ENCODE measurements at places on chromosomes 1 and 21.

- DNase-seq = no peak
Measured at GRCh38 chr1:3030663-3031381, 9.6 kb downstream of the ACTRT2 start.

DNA sequence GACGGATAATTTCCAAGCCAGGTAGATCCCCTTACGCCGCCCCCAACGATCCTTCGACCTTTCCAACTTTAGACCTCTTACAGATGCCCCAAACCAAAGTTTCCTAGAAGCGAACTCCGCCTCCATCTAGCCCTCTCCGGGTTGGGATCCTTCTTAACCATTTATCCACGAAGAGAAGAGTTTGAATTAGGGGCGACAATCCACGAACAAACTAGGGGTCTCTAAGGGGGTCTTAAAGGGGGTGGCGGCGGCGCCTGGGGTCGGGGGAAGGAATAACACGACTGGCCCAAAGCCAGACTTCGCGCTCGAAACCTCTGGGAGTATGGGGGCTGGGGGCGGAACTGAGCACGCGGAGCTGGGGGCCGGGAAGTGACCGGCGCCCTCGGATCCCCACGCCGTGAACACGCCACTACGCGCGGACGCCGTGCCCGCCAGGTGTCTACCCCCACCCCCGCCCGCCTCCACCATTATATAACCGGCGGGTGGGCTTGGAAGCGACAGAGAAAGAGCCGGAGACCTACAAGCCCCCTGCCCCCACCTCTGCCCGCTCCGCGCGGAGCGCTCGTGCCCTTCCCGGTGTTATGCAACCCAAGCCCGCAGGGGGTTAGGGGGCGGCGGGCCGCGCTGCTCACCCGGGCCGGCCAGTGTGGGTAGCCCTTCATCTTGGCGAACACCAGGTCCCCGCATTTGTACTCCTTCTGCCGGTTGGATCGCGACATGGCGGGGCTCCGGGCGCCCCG lies 594 bp downstream of the HDGF start:
- DNase-seq = no peak

DNA sequence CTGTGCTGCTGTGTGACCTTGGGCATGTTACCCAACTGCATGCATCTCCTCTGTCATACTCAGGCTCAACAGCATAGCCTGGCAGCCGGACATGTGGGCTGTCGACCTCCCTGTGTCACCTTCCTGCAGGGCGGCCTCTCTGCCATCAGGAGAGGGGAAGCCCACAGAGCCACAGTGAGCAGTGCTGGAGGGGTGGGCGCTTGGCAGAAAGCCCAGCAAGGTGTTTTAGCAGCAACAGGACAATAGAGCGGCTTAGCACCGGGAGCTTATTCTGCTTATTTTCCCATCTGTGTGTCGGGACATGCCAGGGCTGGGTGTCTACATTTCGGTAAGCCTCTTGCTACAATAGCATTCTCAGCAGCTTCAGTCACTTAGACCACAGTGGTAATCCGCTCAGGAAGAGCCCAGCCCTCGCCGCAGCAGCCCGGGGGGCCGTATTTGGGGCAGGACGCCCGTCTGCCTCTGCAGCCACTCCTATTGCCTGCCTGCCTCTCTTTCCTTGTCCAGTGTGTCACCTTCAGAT lies 22.8 kb upstream of the CDK18 start:
- no peak for DNase-seq

DNA sequence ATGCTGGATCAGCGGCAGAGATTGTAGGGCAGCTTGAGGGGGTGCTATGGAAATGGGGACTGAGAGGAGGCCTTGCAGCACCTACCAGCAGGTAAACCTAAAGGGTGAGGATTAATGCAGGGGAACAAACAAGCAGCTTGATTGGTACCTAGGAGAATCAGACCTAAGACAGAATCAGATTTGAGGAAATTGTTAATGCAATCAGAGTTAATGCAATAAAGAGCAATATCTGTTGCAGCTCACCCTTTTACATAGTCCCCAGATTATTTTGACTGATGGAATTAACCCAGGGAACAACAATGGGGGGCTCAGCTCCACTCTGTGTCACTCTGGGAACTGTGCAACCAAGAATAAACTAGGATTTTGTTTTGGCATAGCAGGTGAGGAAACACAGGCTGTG lies 64.5 kb downstream of the ZC3H11B start:
- no peak for DNase-seq

- no peak for DNase-seq
Measured at GRCh38 chr1:89701746-89702241, 68.9 kb downstream of the LRRC8C start.

DNA sequence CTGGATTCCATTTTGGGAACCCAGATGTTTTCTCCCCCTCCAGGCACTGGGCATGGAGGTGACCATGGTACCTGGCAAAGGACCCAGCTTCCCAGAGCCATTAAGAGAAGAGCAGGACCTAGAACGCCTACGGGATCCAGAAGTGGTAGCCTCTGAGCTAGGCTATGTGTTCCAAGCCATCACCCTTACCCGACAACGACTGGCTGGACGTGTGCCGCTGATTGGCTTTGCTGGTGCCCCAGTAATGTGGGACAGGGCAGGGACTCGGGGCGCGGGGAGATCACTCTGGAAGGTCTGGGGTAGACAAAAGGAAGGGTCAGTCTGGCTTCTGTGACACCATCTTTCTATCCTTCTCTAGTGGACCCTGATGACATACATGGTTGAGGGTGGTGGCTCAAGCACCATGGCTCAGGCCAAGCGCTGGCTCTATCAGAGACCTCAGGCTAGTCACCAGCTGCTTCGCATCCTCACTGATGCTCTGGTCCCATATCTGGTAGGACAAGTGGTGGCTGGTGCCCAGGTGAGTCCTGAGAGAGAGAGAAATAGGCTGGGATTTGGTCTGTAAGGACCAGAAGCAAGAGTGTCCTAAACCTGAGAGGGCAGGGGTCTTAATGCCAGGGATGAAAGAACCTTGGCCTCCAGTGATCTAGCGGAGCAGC lies 1.6 kb downstream of the UROD start:
- no peak for DNase-seq

DNA sequence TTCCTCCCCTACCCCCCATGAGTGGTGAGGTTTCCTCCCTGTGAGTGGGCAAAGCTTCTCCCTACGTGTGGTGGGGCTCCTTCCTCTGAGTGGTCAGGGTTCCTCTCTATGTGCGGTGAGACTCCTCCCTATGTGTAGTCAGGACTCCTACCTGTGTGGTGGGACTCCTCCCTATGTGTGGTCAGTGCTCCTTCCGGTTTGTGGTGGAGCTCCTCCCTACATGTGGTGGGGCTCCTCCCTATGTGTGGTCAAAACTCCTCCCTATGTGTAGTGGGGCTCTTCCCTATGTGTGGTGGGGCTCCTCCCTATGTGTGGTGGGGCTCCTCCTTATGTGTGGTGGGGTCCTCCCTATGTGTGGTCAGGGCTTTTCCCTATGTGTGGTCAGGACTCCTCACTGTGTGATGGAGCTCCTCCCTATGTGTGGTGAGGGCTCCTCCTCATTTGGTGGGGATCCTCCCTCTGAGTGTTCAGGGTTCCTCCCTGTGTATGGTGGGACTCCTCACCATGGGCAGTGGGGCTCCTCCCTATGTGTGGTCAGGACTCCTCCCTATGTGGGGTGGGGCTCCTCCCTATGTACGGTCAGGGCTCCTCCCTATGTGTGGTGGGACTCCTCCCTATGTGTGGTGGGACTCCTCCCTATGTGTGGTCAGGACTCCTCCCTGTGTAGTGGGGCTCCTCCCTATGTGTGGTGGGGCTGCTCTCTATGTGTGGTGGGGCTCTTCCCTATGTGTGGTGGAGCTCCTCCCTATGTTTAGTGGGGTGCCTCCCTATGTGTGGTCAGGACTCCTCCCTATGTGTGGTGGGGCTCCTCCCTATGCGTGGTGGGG lies 29.1 kb downstream of the PRSS38 start:
- no peak for DNase-seq

- DNase-seq = no peak
Measured at GRCh38 chr1:213122514-213122929, 71.5 kb downstream of the RPS6KC1 start.

GRCh38 chr1:9590201-9590600 lies 1.5 kb downstream of the TMEM201 start:
- no peak for DNase-seq

DNA sequence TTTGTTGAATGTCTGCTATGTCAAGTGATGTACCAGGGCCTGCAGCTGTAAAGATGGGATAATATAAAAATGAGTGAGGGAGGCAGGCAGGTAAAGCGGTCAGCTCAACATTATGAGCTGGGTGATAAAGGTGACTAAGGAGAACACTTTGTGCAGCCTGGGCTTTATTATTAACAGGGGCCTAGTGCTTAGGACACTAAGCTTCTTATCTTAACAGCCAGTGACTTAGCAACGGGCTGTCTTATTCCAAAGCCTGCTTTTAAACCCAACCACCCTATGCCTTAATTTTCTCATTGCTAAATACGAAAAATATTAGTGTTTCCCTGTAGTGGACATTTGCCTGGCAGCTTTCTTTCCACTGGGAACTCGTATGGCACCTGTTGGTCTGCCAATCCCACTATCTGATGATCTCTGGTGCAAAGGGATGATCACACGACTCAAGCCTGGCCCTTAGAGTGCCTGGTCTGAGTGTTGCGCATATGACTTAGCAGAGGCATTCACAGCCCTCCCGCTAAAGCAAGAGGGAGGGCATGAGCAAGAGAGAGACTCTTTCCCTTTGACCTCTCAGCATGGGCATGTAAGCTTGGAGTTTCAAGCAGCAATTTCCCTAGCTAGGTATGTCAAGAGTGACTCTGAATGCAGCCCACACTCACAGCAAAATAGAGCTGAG lies 98.6 kb upstream of the PAPPA2 start:
- DNase-seq = no peak

- DNase-seq = no peak
Measured at GRCh38 chr1:58964428-58964827, 180.6 kb upstream of the JUN start.

DNA sequence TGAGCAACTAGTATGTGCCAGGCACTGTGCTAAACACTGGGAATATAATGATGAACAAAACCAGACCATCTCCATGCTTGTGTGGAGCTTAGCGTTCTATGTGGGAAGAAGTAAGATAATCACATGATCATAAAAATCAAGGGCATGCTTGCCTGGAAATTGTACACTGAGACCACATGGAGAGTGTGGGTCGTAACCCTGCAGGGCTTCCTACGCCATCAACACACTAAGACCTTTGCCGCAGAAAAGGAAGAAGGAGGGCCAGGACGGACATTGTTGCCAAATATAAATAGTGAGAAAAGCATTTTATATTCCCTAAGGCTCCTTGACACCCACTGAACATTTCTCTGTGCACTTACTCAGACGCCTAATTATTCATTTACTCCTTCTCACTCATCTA lies 388.1 kb upstream of the VAMP3 start:
- no peak for DNase-seq

DNA sequence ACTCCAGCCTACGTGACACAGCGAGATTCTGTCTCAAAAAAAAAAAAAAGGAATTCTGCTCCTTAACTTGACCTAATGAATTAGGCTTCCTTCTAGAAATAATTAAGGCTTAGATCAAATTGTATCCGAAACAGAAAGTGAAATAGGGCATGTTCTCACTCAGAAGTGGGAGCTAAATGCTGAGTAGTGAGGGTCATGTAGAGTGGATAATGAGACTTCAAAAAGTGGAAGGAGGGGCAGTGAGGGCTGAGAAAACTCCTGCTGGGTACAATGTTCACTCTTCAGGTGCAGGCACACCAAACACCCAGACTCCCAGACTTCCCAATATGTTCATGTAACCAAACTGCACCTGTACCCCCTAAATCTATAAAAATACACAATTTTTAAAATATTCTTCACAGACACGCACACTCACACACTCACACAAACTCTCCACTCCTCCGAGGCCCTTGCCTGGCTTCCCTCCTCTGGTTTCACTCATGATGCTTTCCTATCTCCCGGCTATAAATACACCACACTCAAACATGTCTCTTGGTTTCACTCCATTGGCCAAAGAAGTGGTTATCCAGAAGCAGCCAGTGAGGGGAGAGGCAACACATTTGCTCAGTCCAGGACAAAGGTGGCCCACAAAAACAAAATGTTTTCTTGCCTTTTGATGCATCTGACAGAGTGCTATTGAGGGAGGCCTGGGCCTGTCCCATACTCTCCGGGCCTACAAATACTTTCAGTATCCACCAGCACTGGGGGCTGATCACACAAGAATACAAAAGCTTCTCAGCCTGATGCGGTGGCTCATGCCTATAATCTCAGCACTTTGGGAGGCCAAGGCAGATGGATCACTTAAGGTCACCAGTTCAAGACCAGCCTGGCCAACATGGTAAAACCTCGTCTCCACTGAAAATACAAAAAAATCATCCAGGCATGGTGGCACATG lies 249.2 kb downstream of the TOMM20 start:
- DNase-seq = no peak

GRCh38 chr1:204405988-204406387 lies 5.6 kb downstream of the PPP1R15B start:
- no peak for DNase-seq

- no peak for DNase-seq
Measured at GRCh38 chr1:17274186-17275170, 25.6 kb downstream of the PADI3 start.

- no peak for DNase-seq
Measured at GRCh38 chr1:41109310-41110197, 88.0 kb upstream of the SLFNL1 start.

GRCh38 chr1:52641307-52641706 lies 8.3 kb downstream of the SHISAL2A start:
- no peak for DNase-seq

DNA sequence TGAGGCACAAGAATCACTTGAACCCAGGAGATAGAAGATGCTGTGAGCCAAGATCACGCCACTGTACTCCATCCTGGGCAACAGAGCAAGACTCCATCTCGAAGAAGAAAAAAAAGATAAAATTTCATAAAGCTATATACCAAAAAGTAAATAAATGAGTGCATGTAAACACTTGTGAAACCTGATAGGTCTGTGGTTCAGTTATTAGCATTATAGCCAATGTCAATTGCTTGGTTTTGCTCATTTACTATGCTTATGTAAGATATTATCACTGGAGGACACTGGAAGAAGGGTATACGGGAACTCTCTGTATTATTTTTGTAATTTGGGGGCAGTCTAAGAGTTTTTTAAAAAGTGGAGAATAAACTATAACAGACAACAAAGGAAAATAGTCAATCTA lies 17.7 kb upstream of the TAL1 start:
- no peak for DNase-seq

DNA sequence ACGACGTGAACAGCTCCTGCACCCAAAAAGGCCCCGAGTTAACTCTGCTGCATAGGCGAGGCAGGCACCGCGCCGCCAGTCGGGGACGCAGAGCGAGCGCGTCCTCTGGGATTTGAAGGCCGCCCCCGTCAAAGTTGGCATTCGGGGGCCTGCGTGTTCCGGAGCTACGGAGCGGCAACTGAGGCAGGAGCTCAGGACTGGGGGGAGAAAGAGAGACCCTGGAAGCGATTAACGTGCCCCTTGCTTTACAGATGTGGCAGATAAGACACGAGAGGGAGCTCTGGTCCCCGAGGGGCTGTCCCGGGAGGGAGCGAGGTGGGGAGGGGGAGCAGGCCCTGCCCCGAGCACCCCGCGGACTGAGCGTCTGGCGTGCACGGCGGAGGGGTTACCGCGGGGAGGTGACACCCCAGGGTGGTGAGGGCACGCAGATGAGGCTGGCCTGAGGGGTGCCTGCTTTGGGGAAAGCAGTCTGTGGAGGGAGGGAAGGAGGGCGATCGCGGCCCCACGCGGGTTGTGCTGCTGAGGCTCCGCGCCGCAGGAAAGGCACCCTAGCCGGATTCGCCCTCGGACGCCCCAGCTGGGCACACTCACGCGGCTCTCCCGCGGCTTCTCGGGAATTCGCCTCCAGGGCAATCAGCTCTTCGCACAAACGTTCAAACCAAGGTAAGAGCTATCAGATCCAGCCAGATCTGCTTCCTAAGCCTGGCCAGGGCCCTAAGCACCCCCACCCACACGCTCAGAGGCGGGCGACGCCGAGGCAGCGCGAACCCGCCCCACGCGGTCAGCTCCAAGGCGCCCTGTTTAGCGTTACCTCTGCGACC lies 26.5 kb downstream of the ACTA1 start:
- DNase-seq = no peak

All from stimulated activated CD8-positive, alpha-beta memory T cell treated with anti-CD3 and anti-CD28 coated beads, Interleukin-2, amount 100 ng/mL, for 1 hour (primary cell).